ENCODE measurements at places on chromosomes 1 and 21.

GRCh38 chr1:179128520-179128919, 46.6 kb downstream of the TOR3A start:
- DNase-seq, result no peak

DNA sequence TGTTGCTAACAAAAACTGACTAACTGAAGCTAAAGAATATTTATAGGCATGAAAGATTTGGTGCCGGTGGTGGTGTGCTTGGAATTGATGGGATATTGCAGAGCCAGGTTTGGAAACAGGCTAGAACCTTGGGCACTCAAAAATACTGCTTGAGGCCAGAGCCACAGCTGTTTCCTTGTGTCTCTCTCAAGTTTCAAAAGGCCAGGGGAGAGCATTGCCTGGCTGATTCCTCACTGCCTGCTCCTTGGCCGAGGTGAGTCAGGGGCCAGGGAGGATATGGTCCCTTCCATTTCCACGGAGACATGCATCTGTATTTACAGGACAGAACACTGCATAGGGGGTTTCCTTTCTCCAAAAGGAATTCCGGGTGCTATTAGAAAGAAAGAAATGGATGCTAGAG, 36.1 kb upstream of the IVNS1ABP start:
- no peak for DNase-seq

DNA sequence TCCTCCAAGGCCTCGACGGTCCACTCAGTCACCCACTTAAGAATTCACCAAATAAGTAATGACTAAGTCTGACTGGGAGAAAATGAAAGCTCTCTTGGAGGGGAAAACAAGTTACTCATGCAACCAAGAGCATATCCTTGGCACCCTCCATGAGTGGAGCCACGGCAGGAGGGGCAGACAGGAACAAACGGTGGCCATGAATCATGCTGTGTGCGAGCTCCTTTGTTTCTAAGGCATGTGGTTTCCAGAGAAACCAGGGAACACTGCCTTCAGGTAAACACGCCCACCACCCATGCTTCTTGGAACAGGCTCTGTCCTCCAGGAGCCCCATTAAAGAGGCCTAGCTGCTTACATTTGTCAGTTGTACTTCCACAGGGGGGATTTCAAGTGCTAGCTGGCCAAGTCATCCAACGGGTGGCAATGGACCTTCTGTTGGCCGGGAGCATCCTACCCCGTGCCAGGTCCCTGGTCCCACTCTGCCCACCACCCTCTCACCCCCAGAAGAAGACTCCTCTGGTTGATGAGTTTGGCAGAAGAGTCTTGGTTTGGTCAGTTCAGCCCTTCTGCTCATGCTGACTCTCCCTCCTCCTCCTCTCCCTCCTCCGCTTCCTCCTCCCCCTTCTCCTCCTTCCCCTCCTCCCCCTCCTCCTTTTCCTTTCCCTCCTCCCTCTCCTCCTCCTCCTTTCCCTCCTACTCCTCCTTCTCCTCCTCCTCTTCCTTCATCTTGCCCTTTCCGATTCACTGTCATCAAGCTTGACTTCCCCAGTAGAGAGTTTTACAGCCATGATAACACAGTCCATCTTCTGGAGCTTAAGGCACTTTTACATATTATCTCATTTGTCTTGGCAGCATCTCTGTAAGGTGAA, 107.6 kb downstream of the CCDC185 start:
- DNase-seq, result no peak

- no peak for DNase-seq
These were observed 5.8 kb upstream of the KRTAP20-2 start for GRCh38 chr21:30629200-30629599.

GRCh38 chr1:154567386-154568156, at the start of gene CHRNB2:
CHRNB2 (plus strand) TSS chr1:154567778; CDS start chr1:154568045, 267 bp downstream.
- peak; percentile 44 for DNase-seq

DNA sequence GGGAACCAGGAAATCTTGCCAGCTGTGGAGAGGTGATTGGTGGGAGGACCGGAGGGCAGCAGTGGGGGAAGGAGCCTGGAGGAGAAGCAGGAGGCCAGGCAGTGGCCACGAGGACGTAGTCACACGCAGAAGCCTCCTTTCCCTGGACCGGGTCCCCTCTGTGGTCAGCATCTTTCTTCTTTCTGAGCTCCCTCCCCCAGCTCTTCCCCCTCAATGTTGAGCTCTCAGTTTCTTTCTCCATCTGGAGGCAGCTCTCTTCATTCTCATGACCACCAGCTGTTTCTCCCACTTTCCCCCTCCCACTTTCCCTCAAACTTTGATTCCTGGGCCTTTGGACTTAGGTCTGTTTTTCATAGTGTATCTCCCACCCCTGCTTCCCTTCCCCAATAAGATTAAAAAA, 18.3 kb downstream of the KIRREL1 start:
- no peak for DNase-seq

DNA sequence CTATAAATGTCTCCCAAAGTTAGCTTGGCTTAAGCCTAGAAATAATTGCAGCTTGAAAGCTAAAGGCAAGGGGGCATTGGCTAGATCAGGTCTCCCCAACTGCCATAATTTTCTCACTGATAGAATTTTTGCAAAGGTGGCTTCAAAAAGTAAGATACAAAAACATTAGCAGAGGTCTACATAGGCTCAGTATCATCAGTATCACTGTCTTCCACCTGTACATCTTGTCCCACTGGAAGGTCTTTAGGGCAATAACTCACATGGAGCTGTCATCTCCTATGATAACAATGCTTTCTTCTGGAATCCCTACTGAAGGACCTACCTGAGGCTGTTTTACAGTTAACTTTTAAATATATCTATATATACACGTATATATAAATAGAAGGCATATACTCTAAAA, 14.9 kb downstream of the OSBPL9 start:
- DNase-seq, result no peak

- peak; percentile 33 for DNase-seq
These were observed 34.1 kb downstream of the OR2G3 start for GRCh38 chr1:247639381-247639981.

DNA sequence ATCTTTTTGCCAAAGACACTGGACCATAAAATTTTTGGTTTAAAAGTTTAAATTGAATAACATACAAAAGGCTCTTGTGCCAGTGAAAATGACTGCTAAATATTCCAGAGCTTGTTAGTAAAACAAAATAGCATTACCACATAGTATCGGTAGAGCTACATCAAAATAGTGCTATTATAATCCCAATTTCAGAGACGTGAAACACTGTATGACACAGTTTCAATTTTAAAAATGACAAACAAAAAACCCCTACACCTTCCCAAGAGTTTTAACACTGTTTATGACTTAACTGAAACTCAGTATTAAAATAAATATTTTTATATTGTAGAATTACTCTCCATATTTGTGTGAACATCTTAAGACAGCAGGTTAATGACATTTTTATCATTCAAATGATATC, 7.0 kb downstream of the SLC30A1 start:
- DNase-seq, result no peak

- no peak for DNase-seq
These were observed 117.0 kb downstream of the UBE2U start for GRCh38 chr1:64320470-64320869.

DNA sequence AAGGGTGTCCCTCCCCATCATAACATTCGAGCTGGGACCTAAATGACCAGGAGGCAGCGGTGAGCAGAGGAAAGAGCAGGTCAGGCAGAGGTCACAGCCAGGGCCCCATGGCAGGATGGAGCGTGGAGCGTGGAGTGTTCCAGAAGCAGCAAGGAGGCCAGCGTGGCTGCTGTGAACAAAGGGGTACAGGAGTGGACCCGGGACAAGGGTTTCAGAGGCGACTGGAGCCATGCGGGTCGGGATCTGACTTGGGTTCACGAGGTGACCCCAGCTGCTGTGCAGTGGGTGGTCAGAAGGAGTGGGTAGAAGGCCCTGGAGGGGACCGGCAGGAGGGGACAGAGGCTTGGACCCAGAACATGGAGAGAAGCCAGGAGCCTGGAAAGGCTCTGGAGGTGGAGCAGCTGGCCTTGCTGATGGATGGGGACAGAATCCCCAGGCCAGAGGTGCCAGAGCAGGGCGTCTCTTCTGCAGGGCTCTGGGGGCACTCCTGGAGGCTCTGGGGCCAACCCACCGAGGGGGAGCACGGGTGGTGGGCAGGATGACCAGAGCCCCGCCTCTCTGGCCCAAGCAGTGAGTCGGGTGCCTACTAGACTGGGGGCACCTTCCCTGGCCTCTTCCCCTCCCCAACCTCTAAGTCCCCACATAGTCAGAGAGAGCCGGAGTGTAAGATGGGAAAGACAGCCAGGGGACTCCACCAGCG, 2.3 kb downstream of the CHD5 start:
- no peak for DNase-seq

DNA sequence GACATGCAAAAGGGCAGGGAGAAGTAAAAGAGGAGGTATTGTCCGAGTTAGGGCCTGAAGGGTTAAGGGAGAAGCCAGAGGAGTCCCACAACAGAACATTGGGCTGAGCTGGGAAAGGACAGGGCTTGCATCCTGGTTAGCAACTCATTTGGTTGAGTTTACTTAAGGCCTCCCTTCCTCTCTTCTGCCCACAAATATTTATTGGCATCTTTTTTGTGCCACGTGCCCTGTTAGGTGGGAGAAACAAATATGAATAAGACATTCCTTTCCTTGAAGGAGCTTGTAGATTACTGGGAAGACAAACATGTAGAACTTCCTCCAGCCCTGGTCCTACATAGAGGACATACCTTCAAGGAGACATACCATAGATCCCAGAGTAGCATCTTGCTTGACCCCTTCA, 53.0 kb upstream of the PRELP start:
- DNase-seq, result no peak

DNA sequence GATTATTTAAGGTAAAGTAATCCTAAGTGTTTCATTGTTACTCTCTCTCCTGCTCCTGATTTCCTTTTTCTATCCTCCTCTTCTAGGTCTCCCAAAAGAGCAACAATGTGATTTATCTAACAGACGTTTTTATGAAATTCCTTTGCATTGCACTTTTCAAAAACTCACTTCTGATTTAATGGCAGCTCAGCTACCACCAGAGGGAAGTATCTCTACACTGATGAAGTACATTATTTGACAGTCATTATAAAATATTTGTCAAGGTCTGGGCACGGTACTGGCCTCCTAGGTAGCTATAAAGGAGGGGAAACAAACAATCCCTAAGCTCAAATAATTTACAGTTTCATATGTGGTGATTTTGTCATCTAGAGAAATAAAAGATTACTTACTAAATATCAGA, 15.6 kb downstream of the TMPRSS15 start:
- no peak for DNase-seq

DNA sequence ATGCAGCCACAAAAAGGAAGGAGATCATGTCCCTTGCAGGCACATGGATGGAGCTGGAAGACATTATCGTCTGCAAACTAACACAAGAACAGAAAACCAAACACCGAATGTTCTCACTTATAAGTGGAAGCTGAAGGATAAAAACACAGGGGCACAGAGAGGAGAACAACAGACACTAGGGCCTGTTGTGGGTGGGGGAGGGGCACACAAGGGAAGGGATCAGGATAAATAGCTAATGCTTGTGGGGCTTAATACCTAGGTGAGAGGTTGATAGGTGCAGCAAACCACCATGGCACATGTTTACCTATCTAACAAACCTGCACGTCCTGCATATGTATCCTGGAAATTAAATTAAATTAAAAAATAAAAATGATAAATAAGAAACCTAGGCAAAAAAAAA, 969.9 kb downstream of the TTLL7 start:
- DNase-seq, result no peak

- no peak for DNase-seq
These were observed 56.9 kb downstream of the KAZN start for GRCh38 chr1:14655385-14655784.

- no peak for DNase-seq
These were observed 14.4 kb downstream of the CDK18 start for GRCh38 chr1:205518661-205519540.

GRCh38 chr1:161258439-161259344, at the start of gene PCP4L1:
PCP4L1 (plus strand) TSS chr1:161258745; CDS start chr1:161258975, 230 bp downstream.
- DNase-seq, result peak; percentile 20

- DNase-seq, result no peak
These were observed 24.5 kb downstream of the HUNK start for GRCh38 chr21:31897311-31897710.

GRCh38 chr1:163055005-163055404, 14.2 kb upstream of the RGS4 start:
- no peak for DNase-seq

GRCh38 chr1:162663589-162664106, 31.4 kb downstream of the DDR2 start:
- DNase-seq, result no peak

- no peak for DNase-seq
These were observed 119.4 kb downstream of the MAST2 start for GRCh38 chr1:45922813-45923212.

GRCh38 chr1:157162345-157162744, 24.1 kb upstream of the ETV3 start:
- DNase-seq, result no peak

GRCh38 chr1:82227306-82228095, 426.8 kb downstream of the ADGRL2 start:
- DNase-seq, result no peak

DNA sequence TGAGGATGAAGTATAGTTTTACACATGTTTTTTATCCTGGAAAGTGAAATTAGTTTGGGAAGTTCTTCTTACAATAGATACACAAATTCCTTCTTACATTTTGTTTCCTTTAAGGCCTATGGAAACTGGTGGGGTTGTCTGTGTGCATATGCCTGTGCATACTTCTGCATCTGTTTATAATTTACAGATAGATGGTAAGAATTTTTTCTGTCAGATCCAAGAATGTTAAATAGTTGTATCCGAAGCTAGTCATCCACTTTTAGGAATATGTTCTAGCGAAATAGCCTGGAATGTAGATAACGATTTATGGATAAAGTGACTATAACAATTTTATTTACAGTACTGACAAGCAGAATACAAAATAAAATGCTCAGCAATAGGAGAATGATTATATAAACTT, 194.1 kb downstream of the ROR1 start:
- no peak for DNase-seq

DNA sequence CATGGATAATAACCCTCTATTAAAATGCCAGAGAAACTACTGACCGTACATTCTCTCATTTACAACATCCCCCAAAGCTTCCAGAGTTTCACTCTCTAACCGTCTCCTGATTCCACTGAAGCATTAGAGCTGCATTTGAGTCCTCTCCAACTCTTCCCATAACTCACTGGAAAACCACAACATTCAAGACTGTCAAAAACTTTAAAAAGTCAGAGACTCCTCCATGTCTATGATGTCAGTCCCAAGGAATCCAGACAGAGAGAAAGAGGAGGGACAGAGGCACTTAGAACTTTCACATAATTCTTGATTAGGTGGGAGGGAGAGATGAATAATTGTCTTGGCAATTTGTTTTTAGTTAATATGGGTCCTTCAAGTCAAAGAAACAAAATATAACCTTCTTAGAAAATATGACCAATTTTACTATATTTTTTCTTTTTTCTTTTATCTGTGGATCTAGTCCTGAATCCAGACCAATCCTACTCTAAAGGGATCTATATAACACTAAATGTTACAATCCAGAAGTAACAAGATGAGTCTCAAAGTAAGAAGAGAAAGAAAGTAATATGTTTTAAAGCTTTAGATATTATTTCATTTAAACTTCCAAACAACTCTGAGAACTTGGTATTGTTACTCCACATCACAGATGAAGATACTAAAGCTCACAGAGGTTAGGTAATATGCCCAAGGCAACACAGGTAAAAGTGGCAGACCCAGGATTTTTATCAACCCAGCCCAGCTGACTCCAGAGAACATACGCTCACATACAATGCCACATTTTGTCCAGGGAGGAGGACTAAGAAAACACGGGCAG, 23.8 kb downstream of the OTUD7B start:
- DNase-seq, result no peak

Data from stimulated activated CD4-positive, alpha-beta T cell treated with anti-CD3 and anti-CD28 coated beads, Interleukin-4, amount 100 ng/mL, for 4 hours (primary cell).